Left ventricle myocardium inferior (tissue), 1 donor: ENCODE measurements at places on chromosomes 6 and 20. TPM values are rescaled to one million over a fixed set of nuclear protein-coding genes. Genes with fewer than 3 reads are reported as not detected.

GRCh38 chr6:73081955-73082354, 143.3 kb downstream of the KHDC1L start:
- no peak for DNase-seq

GRCh38 chr6:124131259-124131658, 327.6 kb downstream of the NKAIN2 start:
- DNase-seq = no peak

GRCh38 chr6:112145080-112145573, 57.7 kb downstream of the FAM229B start:
- DNase-seq = no peak

Gene MYLK4
- 1.2 TPM for total RNA-seq

GRCh38 chr20:2293486-2293885, 2.3 kb upstream of the TGM3 start:
- DNase-seq = no peak

- DNase-seq = no peak
Measured at GRCh38 chr20:588476-588875, 21.6 kb downstream of the TCF15 start.
